ENCODE measurements at places on chromosomes 1 and 21.

DNA sequence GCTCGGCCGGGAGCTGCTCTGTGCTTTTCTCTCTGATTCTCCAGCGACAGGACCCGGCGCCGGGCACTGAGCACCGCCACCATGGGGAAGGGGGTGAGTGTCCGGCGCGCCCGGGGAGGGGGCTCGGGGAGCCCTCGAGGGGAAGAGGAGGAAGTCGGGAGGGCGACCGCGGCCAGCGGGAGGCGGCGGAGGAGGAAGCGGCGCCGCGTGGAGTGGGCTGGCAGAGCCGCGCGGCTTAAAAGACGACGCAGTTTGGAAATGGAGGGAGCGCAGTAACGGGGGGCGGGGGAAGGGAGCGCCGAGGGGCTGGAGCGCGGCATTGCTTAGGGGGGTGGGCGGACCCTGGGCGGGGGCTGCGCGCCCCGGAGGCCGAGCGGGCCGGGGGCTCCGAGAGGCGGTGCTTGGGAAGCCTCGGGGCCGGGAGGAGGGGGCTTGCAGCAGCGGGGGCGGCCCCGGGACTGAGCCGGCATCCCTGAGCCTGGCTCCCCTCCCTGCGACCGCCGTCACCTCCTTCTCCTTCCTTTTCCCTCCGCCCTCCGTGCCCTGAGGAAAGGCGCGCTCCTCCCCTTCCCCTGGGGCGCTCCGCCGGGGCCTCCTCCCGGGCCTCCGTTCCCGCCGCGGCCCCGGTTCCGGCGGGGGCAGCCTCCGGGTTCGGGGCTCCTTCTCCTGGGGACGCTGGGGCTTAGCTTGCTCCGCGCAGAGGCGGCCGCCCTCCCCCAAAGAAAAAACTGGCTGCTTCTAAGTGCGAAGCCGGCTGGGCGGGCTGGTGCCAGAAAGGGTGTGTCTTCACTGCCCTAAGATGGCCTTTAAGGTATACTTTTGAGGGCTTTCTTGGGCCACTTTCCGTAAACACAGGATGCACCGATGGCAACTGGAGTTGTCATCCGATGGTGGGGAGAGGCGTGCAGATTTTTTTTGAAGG, 648 bp downstream of the ATP1A1 start:
- DNase-seq = peak; percentile 16

GRCh38 chr1:212166644-212167043, 118.6 kb upstream of the PPP2R5A start:
- DNase-seq = no peak

- DNase-seq = no peak
Measured at GRCh38 chr1:175918364-175918801, 175.0 kb upstream of the TNR start.

DNA sequence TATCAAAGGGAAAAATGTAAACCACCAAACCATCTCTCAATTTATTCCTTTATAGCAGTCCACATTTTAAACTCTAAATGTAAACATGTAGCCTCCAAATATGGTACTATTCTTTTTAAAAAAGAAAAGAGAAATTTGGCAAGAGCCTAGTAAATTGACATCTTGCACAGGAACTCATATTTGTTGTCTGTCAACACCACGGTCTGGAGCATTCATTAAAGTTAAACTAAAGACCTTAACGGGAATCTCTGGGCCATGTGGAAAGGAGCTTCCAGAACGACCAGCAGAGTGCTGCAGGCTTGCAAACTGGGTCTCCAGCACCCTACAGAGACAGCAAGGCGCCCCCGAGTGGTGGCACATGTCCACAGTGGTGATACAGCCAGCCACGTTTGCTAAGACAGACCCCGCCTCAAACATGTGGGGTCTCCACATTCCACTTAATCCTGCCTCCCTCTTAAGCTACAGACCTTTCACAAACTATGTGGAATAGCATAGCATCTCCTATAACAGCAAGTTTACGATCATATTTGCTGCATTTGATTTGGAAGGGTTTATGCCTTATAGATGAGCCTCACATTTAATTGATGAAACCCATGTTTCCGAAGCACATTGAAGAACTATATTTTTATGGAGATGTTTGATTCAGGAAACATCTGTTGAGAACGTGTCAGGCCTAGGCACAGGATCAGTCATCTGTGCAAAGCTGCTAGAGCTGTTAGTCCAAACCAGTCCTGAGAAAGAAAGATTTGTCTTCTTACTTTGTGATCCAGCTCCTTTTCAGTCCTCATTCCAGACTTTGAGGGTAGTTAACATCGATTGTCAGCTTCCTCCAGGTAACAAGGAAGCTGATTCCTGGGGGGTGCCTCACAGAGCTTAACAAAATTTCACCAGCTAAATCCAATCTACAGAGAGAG, 96.4 kb upstream of the BACE2 start:
- DNase-seq = no peak

DNA sequence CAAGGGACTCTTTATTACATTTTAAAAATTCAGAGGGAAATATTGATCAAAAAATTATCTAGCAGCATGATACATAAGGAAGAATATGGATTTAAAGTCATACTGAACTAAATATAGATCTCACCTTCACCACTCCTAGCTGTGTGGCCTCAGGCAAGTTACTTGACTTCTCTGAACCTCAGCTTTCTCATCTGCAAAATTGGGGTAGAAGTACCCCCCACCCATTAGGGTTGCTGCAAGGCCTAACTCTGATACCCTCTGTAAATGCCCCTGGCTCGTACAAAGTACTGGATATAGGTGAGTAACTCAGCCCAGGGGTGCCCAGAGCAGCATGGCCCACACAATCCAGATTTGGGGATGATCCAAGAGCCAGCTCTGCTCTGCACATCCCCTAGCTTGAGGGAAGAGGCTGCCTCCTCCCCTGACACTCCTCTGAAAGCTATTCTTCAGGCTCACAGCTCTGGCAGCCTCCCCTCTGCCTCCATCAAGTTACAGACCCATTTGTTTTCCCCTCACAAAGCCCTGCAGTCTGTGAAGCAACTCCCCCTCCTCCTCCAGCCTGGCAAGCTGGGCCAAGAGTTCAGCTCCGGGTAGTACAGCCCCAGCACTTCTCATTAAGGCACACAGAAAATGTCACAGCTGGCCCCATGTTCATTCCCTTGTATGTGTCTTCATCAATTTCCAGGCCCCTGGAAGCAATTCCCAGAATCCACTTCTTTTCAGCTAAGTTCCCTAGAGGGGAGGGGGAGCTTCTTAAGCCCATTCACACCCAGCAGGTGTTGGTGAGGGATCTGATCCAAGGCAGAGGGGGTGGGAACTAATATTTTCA, 143.7 kb downstream of the PLPP3 start:
- no peak for DNase-seq

GRCh38 chr1:177010211-177010825, 154.2 kb downstream of the ASTN1 start:
- DNase-seq = no peak

- no peak for DNase-seq
Measured at GRCh38 chr1:65751961-65752360, 40.7 kb upstream of the PDE4B start.

DNA sequence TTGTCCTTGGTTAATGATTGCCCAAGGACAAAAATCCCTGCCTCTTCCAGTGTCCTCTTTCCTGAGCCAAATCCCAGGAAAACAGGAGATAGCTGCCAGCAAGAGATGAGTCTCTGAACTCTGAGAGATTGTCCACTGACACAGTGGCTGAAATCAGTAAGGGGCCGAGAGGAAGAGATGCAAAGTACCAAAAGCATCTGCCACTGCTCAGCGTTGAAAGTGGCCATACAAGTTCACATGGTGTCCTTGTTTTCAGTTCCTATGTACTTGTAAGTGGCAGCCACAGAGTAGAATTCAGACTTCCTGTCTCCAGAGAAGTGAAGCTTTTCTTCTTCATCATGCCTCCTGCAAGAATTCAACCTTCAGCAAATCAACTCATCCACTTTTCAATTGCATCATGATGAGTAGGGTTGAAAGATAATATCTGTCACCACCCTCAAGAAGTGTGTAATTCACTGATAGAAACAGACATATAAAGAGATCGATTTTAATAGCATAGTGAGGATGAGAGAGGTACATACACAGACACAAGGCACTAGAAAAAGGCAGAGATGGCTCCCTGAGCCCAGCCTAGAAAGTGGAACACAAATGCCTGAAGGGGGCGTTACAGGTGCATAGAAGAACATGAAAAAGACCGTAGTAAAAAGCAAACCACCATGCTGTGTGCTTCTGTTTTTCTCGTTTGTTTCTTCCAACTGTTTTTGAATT, 185.8 kb downstream of the MRPL39 start:
- DNase-seq = peak; percentile 46

GRCh38 chr1:5745800-5746610, 246.2 kb downstream of the NPHP4 start:
- DNase-seq = peak; percentile 30

GRCh38 chr1:155794605-155795245, 62.3 kb downstream of the GON4L start:
- peak; percentile 20 for DNase-seq

DNA sequence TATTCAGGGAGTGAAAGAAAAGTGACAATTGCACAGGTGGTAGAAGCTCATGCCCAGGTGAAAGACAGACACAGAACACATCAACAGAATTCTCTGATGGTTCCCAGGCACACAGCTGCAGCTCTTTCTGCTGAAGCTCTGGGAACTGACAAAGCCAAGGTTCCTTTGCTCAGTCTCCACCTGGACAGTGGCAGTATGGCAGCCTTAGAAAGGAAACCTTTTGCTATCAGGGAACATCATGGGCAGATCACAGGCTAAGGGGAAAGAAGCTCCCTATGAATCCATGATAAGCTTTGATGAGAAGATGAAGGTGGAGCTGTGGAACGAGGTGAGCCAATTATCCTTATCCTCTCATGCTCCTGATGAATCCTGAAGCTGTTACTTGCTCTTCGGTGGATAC, 1.2 kb downstream of the SPRR2B start:
- DNase-seq = no peak
